ENCODE measurements at places on chromosomes 3 and 15. TPM values are rescaled to one million over a fixed set of nuclear protein-coding genes. Genes with fewer than 3 reads are reported as not detected.

Gene IL12A
- 1.0 TPM for total RNA-seq

- H3K4me1 ChIP-seq = peaks cover 50% of the 10 kb centered on the region
- no peak for DNase-seq
- peak overlapping the region; percentile 60 for H3K27ac ChIP-seq
- no peaks in the 10 kb centered on the region for H3K27me3 ChIP-seq
- H3K4me3 ChIP-seq = no peak overlapping the region
- H3K36me3 ChIP-seq = no peaks in the 10 kb centered on the region
These were observed 39.6 kb upstream of the TIMP4 start for GRCh38 chr3:12198301-12198700.

- H3K4me1 ChIP-seq = no peaks in the 10 kb centered on the region
- H3K4me3 ChIP-seq = no peak overlapping the region
- peaks cover 12% of the 10 kb centered on the region for H3K27me3 ChIP-seq
- H3K36me3 ChIP-seq = no peaks in the 10 kb centered on the region
These were observed 243.5 kb downstream of the CLSTN2 start for GRCh38 chr3:140178482-140178881.

- no peaks in the 10 kb centered on the region for H3K4me1 ChIP-seq
- H3K27me3 ChIP-seq = no peaks in the 10 kb centered on the region
- DNase-seq = no peak
- H3K27ac ChIP-seq = no peak overlapping the region
- no peaks in the 10 kb centered on the region for H3K36me3 ChIP-seq
- no peak overlapping the region for H3K4me3 ChIP-seq
These were observed 243.4 kb downstream of the PTPRG start for GRCh38 chr3:61804782-61805181.

GRCh38 chr3:143265501-143266070 lies 146.0 kb downstream of the CHST2 start:
- H3K4me1 ChIP-seq = no peaks in the 10 kb centered on the region
- H3K36me3 ChIP-seq = no peaks in the 10 kb centered on the region
- H3K27ac ChIP-seq = no peak overlapping the region
- no peak for DNase-seq

Gene EPHB3
- total RNA-seq = 2.8 TPM

DNA sequence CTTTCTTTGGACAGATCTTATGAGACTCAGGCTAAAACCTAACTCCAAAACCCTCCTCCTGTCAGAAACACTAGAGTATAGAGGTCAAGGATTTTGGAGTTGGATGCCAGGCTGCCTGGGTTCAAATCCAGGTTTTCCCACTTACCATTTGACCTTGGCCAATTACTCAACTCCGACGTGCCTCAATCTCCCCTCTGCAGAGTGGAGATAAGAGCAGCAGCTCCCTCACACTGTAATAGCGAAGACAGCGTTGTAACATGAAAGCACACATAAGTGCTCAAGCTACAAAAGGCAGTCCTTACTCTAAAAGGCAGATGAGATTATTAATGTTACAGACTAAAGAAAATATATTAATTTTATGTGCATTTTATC lies 90.1 kb downstream of the IGF2BP2 start:
- no peak overlapping the region for H3K4me3 ChIP-seq
- H3K27ac ChIP-seq = peak overlapping the region; percentile 28
- no peaks in the 10 kb centered on the region for H3K27me3 ChIP-seq
- H3K36me3 ChIP-seq = peaks cover 13% of the 10 kb centered on the region
- no peak for DNase-seq

Gene PPM1L
- 18.4 TPM for total RNA-seq

DNA sequence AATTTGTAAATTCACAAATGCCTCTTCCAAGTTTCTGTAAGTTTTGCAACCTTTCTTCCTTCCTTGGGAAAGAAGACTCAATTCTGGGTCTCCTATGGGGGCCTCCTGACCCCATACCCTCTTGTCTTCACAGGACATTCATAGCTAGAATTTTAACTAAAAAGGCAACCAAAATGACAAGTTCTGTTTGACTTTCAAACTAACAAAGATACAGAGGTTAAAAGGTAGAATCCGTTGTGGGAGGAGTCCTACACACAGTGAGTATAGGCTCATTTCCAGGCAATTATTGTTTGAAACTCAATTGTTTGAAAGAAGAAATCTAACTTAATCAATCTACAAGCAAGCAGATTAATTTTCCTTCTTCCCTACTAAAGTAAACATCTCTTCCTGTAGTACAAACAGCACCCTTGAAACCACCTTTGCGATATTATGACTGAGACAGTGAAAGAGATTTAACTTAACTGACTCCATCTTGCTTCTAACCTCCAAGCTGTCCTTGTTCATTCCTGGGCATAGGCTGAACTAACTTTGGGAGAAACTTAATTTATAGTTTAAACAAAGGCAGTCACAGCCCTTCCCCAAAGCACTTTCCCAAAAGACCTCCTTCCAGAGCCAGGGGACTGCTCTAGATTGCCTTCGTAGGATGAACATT lies 14.4 kb upstream of the TNFSF10 start:
- H3K4me3 ChIP-seq = no peak overlapping the region
- DNase-seq = no peak
- no peaks in the 10 kb centered on the region for H3K27me3 ChIP-seq
- no peak overlapping the region for H3K27ac ChIP-seq
- peaks cover 35% of the 10 kb centered on the region for H3K4me1 ChIP-seq

GRCh38 chr3:62929771-62930170 lies 54.6 kb upstream of the CADPS start:
- H3K36me3 ChIP-seq = no peaks in the 10 kb centered on the region
- peaks cover 8% of the 10 kb centered on the region for H3K4me1 ChIP-seq
- H3K27ac ChIP-seq = no peak overlapping the region
- DNase-seq = no peak
- no peak overlapping the region for H3K4me3 ChIP-seq

DNA sequence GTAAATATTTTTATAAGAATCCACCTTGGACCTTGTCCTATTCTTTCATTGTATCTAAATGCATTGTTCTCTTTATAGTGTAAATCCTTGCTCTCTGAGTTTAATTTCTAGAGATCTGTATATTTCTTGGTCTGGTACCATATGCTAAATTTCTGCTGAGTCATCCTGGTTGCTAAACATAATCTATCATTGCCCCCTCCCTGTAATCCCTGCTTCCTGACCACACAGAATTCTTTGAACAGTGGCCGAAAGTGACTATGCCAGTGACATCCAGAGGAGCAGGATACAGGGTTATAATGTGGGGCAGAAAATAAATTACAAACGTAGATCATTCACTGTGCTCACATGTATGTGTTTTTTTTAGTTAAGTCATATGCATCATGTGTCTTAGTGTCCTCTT lies 143.1 kb downstream of the DIPK2A start:
- no peak for DNase-seq
- no peaks in the 10 kb centered on the region for H3K4me1 ChIP-seq
- H3K27me3 ChIP-seq = no peaks in the 10 kb centered on the region
- H3K27ac ChIP-seq = no peak overlapping the region

GRCh38 chr3:186630950-186631641 lies 9.1 kb upstream of the FETUB start:
- H3K4me1 ChIP-seq = peaks cover 22% of the 10 kb centered on the region

DNA sequence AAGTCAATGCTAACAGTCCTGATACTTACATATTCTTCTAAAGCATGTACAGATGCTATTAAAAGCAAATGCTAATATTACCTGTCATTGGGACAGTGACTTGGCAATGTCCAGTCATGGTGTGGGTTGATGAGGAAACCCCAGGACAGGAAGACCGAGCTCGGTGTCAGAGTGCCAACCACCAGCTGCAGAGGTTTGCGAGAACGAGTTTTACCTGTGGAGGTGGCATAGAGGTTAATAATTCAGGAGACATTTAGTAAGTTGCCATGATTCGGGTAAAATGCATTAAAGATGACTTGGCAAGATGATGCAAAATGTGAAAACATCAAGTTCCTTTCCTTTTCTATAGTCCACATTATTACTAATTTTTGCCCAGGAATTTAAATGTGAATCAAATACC lies 94.5 kb downstream of the ABI3BP start:
- no peak for DNase-seq
- H3K36me3 ChIP-seq = no peaks in the 10 kb centered on the region
- no peak overlapping the region for H3K27ac ChIP-seq
- H3K27me3 ChIP-seq = no peaks in the 10 kb centered on the region
- H3K4me1 ChIP-seq = peaks cover 16% of the 10 kb centered on the region

Gene STAB1
- total RNA-seq = not detected
